ENCODE measurements at places on chromosomes 4 and X. TPM values are rescaled to one million over a fixed set of nuclear protein-coding genes. Genes with fewer than 3 reads are reported as not detected.

GRCh38 chrX:47311932-47312774 is 58.2 kb upstream of the ZNF157 start:
- DNase-seq: no peak
- H3K4me1 ChIP-seq: no peaks in the 10 kb centered on the region
- no peaks in the 10 kb centered on the region for H3K36me3 ChIP-seq

DNA sequence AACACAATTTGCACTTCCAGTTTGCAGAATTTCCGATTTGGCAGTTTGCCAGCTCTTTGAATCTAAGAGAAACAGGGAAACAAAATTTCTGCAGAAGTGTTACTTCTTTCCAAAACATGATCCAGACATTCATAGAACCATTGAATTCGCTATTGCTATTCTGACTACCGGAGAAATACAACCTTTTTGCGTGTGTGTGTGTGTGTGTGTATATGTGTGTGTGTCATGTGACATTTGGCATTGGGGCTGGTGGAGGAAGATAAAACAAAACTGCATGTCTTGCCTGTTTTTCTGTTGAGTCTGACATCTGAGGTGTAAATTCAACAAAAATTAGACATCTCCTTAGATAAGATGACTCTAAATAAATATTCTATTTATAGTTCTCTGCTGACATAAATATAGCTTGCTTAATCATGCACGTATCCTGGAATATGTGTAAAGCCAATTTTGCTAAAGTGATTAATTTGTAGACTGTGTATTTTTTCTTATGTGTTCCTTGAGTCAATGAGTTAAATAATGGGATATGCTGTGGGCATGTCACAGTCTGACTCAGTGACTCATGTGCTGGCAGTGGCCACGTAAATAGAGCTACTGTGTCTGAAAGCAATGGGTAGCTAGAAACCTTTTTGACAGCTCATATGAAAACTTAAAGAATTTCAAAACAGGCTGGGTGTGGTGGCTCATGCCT is 98.9 kb downstream of the HPGD start:
- no peaks in the 10 kb centered on the region for H3K4me1 ChIP-seq
- no peak overlapping the region for H3K4me3 ChIP-seq
- no peaks in the 10 kb centered on the region for H3K27me3 ChIP-seq
- no peak overlapping the region for H3K27ac ChIP-seq

DNA sequence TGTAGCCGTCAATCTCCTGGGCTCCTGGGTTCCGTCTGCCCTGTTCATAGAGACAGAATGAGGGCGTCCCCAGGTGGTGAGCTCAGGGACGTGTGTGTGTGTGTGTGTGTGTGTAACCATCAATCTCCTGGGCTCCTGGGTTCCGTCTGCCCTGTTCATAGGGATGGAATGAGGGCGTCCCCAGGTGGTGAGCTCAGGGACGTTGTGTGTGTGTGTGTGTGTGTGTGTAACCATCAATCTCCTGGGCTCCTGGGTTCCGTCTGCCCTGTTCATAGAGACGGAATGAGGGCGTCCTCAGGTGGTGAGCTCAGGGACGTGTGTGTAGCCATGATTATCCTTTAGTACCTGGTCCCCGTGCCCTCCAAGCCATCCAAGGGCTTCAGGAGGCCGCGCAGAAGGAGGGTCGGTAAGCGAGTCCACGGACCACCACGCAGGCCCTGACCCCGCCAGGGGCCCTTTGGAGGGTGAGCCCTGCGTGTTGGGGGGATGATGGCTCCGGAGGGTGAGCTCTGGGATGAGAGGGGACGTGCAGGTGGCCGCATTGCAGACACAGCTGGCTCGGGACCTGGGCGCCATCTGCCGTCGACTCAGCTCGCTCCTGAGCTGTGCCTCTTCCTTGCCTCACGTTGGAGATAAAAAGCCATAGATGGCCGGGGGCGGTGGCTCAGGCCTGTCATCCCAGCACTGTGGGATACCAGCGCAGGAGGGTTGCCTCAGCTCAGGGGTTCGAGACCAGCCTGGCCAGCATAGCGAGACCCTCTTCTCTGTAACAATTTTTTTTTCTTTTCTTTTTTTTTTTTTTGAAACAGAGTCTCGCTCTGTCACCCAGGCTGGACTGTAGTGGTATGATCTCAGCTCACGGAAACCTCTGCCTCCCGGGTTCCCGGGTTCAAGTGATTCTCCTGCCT is 5.4 kb upstream of the GTPBP6 start:
- no peaks in the 10 kb centered on the region for H3K36me3 ChIP-seq
- H3K27me3 ChIP-seq: no peaks in the 10 kb centered on the region
- H3K4me3 ChIP-seq: no peak overlapping the region

DNA sequence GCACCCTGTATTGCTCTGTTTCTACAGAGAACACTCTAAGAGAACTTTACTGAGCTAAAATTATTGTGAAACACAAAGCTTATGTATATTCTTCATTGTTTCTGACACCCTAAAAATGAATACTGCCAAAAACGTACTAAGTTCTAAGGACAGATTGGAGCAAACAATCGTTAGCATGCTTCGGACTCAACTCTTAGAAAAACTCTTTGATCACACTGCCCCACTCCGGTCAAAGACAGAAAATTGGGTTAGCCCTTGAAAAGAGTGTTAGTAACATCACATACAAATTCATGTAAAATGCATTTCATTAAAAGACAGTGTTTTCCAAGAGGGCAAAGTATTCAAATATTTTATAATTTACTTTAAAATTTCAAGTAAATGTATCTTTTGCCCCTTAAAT is 177.4 kb downstream of the DCHS2 start:
- H3K4me1 ChIP-seq: no peaks in the 10 kb centered on the region
- no peak overlapping the region for H3K4me3 ChIP-seq
- no peaks in the 10 kb centered on the region for H3K27me3 ChIP-seq
- no peak for DNase-seq
- H3K36me3 ChIP-seq: no peaks in the 10 kb centered on the region

- no peak overlapping the region for H3K27ac ChIP-seq
- no peak for DNase-seq
- H3K4me1 ChIP-seq: no peaks in the 10 kb centered on the region
- H3K36me3 ChIP-seq: no peaks in the 10 kb centered on the region
- no peaks in the 10 kb centered on the region for H3K27me3 ChIP-seq
- H3K4me3 ChIP-seq: no peak overlapping the region
Measured at GRCh38 chrX:18578546-18578945, 93.4 kb downstream of the RS1 start.

DNA sequence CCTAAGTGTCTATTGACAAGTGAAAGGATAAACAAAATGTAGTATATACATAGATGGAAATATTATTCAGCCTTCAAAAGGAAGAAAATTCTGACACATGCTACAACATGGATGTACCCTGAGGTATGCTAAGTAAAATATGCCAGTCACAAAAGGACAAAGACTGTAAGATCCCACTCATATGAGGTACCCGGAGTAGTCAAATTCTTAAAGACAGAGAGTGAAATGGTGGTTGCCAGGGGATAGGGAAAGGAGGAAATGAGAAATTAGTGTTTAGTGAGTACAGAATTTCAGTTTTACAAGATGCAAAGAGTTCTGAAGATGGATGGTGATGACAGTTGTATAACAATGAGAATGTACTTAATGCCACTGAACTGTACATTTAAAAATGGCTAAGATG is 102.3 kb upstream of the NAP1L5 start:
- H3K27ac ChIP-seq: no peak overlapping the region
- peaks cover 17% of the 10 kb centered on the region for H3K4me1 ChIP-seq
- no peaks in the 10 kb centered on the region for H3K36me3 ChIP-seq
- H3K4me3 ChIP-seq: no peak overlapping the region
- DNase-seq: no peak

DNA sequence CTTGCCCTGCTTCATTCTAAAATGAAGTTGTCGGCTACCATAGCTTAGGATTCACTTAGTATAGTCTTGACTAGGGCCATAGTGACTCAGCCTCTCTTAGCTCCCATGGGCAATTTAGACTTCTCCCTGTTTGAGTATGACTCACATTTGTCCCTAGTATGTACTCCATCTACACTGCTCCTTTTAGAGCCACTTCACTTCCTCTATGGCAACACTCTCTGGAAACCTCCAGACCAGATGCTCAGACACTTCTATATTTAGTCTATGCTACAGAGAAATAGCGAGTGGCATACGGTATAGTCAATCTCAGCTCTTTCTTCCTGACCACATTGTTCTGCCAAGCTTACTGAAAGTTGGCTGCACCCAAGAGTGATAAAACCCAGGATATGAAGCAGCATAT is 11.2 kb downstream of the MEPE start:
- H3K4me3 ChIP-seq: no peak overlapping the region
- DNase-seq: no peak
- no peaks in the 10 kb centered on the region for H3K36me3 ChIP-seq

- H3K36me3 ChIP-seq: no peaks in the 10 kb centered on the region
- no peaks in the 10 kb centered on the region for H3K4me1 ChIP-seq
- no peak for DNase-seq
- H3K4me3 ChIP-seq: no peak overlapping the region
Measured at GRCh38 chrX:137031039-137031438, 2.8 kb downstream of the GPR101 start.

DNA sequence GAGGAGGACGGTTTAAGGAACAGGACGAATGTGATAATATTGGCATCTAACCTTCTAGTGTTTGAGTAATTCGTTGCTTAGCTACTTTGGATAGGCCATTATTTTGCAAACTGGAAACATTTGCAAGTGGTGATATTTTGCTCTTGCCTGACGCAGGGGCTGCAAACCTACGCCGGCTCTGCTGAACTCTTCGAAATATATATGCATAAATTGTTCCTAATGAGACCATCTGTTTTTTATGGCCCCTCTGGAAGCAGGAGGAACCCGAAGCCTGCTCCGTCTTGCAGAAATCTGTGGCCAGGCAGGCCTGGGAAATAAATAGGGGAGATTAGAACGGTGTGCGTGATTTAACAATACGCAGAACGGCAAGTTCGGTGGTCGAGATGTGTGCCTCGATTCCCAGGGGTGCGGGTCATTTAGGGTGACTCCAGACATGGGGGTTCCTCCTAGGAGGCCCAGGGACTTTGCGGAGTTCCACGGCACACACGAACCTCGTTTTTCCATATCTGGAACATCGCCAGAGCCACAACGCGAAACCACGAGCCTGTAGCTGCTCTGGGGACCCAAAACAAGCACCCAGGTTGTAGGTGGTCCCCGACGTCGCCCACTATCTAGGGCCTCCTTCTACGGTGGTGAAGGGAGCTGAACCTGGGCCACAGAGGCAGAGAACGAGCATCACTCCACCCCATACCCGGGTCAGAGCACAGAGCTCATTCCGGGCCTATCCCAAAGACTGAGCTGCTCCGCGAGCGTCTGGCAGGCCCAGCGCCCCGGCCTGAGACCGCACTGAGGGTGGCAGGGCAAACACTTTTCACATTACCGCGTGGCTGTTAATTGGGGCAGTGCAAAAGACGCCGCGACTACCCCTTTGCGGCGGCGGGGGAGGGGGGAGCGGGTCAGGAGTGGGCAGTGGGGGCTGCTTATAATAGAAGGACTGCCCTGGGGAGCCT is 89.7 kb downstream of the BCOR start:
- H3K36me3 ChIP-seq: no peaks in the 10 kb centered on the region
- no peak overlapping the region for H3K27ac ChIP-seq
- H3K27me3 ChIP-seq: peaks cover 3% of the 10 kb centered on the region
- DNase-seq: no peak

The SHOX gene
- not detected for total RNA-seq

The PLAC1 gene
- total RNA-seq: not detected

The MAGEB17 gene
- total RNA-seq: not detected
